ENCODE measurements at places on chromosomes 3 and 15. TPM values are rescaled to one million over a fixed set of nuclear protein-coding genes. Genes with fewer than 3 reads are reported as not detected.

Gene BOC
- 28.7 TPM for total RNA-seq

Gene XXYLT1
- 13.6 TPM for total RNA-seq

Gene GPR15
- total RNA-seq: not detected

Gene GHSR
- not detected for total RNA-seq

Gene STAB1
- total RNA-seq: 67.3 TPM

Gene NR1I2
- under 0.01 TPM for total RNA-seq

Gene FILIP1L
- 29.2 TPM for total RNA-seq

Gene PPP1R14D
- total RNA-seq: not detected

Gene TUSC7
- not detected for total RNA-seq

Gene TRAT1
- under 0.01 TPM for total RNA-seq

Gene AEN
- 5.2 TPM for total RNA-seq

Gene TYRO3
- 11.5 TPM for total RNA-seq

Gene SLCO2A1
- 0.52 TPM for total RNA-seq

Gene KLHL6
- 1.0 TPM for total RNA-seq

Gene PLAAT1
- 14.6 TPM for total RNA-seq
